ENCODE measurements at places on chromosomes 5 and 9.

DNA sequence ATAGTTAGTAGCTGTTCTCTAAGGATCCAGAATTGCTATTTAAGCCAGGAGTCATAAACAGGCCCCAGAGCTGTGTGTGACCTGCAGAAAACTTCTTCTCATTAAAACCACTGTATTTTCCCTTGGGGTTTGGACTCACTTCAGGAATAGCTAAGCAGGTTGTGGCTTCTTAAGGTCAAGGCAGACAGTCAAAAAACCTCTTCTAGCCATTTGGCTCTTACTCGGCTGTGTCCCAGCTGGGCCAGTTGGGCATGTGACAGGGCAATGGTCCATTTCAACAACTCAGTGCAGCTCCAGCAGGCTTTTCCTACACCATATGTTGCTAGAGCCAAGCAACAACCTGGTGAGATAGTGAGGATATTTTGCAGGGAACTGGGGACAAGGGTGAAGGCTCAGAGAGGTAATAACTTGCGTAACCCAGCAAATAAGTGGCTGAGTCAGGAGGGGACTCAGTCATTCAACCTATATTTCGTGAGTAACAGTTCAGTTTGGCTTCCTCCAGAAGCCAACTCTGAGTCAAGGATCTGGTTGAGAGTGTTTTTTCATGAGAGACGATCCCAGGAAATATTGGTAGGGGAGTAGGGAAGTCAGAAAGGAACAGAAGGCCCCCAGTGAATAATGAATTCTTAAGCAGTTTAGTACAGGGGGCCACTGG, 115.4 kb upstream of the PPP2R2B start:
- DNase-seq: no peak

DNA sequence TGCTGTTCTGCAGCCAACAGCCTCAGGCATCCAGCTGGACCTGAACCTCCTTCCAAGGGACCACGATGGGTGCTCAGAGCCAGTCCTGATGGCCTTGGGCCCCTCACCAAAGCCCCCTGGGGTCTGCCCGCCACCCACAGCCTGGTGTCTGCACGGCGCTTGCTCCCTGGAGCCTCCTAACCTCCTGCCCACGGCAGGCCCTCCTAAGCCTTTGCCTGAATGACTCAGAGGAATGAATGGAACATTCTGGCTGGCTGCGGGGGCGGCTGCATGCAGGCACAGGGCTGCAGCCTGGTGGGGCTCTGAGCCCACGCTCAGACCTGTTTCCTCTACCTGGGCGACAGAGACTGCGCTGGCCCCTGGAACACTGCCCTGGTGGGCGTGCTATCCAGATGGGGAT, 6.9 kb downstream of the SOHLH1 start:
- no peak for DNase-seq

- no peak for DNase-seq
Measured at GRCh38 chr5:77953374-77953773, 177.2 kb upstream of the TBCA start.

DNA sequence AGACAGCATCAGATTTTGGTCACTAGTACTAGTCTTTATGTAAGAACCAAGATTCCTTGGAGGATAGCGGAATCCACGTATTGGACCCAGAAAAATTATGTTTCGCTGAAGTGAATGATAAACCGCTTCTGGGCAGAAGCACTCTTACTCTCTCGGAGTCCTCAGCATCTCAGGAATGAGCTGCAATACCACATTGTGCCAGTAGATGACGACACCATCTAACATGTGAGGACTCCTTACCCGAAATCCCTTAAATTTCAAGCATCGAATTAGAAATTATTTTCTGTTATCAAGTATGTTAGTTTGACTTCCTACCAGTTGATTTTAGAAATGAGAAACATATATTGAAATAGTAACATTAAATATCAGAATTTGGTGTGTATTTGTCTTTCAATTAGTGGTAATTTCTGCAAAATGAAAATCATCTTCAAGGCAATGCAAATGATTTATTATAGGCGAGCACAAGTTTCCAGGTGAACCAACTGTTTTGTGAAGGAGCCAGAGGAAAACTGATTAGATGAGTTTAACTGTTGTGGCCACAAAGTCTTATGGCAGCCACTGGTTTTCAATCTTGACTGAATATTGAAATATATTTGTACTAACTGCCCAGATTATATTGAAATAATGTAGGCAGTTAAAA, 66.0 kb upstream of the CAMK4 start:
- peak; percentile 78 for DNase-seq

DNA sequence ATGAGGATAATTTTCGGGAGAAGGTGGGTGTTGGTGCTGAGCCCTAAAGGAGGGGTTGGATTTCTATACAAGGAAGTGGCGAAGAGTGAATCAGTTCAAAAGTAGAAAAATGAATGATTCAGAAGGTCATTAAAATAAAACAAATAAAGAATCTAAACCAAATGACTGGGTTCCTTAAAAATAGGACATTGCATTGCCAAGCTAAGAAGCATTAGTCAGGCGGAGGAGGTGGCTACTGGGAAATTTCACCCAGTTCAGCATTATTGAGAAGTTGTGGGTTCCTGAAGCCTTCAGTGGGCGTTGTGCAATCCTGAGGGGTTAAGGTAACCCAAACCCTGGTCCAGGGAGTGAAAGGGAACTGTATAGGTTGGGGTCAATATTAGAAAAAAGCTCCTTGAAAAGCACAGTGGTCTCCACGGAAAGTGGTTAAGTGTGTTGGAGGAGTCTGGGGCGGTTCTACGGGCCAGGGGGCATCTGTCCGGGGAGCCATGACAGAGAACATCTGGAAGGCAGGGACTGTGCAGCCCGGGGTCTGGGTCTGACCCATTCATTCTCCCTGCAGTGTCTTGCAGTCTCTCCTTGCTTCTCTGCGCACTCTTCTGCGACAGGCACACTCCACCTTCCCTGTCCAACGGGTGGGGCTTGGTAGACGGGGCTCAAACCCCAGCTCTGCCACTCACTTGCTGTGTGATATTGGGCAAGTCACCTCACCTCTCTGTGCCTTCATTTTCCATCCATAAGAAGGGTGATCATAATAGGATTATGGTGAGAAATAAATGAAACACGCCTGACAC, 27.6 kb upstream of the DUSP1 start:
- DNase-seq: peak; percentile 88
